ENCODE measurements at places on chromosomes 2 and 18.
A peak's percentile ranks its signal among the peaks of the same experiment; 100 is the strongest.

GRCh38 chr2:3610415-3610814, 15.5 kb downstream of the COLEC11 start:
- no peak for DNase-seq

- no peak for DNase-seq
Measured at GRCh38 chr2:239181903-239182581, 218.8 kb downstream of the HDAC4 start.

DNA sequence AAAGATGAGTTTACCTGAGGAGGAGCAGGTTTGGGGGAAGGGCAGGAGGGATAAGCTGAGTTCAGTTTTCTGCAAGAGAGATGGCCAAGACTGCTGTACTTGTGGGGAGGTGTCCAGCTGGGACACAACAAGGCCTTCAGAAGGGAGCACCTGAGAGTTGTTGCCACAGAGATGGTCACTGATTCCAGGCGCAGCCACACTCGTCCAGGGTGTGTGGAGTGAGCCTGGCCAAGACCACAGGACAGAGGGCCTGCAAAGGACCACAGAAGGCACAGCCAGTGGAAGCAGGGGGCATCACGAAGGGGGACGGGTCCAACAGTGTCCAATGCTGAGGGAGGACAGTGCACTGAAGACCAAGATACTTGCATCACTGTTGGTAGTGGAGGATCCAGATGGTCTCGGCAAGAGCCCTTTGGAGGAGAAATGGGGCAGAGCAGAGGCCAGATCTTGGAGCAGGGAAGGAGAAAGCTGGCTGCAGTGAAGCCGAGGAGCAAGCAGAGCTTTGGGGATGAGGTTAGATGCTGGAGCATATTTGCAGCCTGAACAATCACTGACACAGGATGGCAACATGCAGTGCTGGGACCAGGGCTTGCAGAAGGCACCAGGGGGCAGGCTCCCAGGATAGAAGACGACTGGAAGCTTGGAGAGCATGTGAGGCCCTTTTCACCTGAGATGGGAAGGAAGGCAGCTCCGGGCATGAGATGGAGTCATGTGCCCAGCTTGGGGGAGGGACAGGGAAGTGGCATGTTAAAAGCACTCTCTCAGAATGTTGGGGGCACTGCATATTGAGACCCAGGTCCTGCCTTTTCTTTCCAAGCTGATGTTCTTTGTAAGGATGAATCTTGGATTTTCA, 214.0 kb downstream of the CYP26B1 start:
- DNase-seq: no peak

GRCh38 chr2:37156071-37156856, 516 bp downstream of the EIF2AK2 start:
- DNase-seq: peak; percentile 48

DNA sequence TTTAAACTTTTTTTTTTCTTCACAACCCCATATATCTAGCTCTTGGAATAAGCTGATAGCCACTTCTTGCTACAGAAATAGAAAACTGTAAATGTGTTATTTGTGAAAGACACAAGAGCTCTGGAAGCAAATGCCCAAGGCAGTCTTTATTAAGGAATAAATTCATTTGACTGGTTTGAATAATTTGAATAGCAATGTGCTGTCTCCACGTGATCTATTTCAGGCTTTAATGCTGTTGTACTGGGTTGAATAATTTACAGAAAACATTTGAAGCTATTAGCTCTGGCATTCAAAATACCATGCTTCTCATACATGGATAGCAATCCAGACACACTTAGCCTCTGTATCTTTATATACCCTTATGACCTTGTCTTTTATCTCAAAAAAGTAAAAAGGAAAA, 366.7 kb upstream of the KCNJ3 start:
- no peak for DNase-seq

DNA sequence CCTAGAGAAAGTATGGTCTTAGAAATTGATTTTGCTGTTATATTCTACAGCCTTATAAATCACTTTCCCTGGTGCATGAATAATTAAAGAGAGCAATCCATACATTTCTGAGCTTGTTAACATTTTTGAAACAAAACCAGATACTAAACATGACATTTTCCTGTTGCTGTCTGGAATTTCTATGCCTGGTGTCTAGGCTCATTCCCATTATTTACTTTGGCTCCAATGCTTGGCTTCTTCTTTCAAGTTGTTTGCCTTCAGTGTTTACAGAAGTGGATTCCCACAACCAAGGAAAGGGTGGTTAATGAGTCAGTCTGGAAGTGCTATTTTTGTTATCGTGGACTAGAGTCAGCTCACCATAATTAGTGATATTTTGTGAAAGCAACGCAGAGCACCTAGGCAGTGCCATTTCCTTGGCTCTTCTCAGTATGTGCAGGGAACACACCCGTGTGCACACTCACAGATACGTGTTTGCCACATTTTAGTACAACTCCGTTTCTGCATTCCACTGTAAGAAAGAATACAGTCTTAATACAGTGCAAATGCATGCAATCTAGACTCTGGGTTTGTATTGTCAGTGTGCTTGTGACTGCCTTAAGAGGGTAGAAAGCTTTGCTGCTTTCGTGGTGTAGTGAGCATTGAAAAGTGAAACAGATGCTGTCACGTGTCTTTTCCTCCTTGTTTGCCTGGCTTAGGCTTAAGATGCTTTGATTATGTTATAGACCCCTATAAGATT, 185.0 kb upstream of the RASGRP3 start:
- DNase-seq: no peak

- no peak for DNase-seq
Measured at GRCh38 chr18:24918257-24918656, 433.7 kb downstream of the ZNF521 start.

- no peak for DNase-seq
Measured at GRCh38 chr2:197713271-197713670, 8.1 kb downstream of the MARS2 start.

GRCh38 chr2:171791361-171791760, 102.7 kb downstream of the SLC25A12 start:
- no peak for DNase-seq

- DNase-seq: no peak
Measured at GRCh38 chr2:182499706-182500470, 73.1 kb upstream of the PDE1A start.

DNA sequence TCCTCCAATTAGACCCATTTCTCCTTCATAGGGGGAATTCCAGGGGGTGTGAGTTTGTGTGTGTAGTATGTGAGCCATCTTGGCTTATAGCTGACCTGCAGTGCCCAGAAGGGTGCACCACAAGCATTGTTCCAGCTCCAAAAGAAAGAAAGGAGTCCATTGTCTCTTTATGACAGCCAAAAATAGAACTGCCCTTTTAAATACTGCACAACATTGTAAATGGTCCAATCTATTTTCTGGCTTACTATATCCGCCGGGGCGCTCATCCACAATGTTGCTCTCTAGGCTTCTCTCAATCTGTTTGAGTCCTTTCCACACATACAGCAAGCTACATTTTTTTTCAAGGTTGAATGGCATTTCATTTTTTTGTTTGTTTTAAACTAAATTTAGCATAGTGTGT, 517.5 kb downstream of the STK39 start:
- no peak for DNase-seq

GRCh38 chr2:68436270-68436669, 30.8 kb downstream of the FBXO48 start:
- DNase-seq: no peak

DNA sequence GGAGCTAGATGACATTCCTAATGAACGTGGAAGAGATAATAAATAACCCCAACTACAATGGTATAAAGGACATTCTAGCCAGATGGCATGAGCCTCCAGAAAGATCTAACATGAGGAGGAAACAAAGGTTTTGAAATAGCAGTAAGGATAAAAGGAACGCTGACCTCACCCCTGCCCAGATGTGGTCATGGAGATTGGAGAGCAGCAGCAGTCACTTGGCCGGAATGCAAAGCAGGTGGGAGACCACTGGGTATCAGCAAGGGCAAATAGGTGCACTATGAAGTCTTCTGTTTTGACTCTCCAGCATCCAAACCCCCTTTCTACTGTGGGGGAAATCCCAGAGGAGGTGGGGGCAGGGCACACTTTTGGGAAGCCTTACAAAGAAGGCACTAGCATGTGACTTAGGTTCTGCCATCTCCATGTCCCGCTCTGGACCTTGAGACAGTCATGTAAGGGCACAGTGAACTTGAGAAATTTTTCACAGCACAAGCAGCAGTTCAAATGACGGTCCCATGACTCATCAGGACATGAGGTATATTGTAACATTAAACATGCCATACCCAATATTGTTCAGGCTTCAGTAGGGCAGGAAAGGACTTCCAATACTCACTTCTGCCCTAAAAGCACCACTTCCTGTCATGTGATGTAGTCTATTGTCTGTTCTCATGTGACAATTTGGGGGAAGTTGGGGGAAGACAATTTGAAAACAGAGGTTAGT, 55.2 kb downstream of the METTL4 start:
- peak; percentile 35 for DNase-seq

DNA sequence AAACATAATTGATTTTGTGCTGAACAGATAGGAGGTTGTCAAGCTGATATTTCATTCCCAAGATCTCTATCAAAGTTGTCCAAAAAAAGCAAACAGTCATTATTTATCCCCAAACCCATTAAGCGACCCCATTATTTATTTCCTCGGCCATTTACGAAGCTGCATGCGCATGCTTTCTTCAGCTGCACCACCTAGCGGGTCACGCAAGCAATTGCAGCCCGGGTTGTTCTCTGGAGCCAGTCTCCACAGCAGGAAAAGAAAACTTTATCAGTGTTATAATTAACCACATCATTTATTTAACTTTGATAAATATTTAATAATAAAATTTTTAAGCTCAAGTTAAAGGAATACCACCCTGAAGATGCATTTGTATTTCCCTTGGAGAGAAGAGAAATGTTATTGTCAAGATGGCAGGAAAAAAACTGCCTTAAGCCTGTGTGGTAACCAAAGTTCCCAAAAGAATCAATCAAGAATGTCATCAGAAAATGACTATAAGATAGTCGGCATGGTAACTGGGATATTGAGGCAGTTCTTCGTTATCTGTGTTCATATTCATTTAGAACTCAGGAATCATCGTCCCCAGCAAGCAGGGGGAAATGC, 304.7 kb downstream of the FBXO15 start:
- peak; percentile 69 for DNase-seq

GRCh38 chr2:59674100-59674499, 879.4 kb downstream of the BCL11A start:
- no peak for DNase-seq

DNA sequence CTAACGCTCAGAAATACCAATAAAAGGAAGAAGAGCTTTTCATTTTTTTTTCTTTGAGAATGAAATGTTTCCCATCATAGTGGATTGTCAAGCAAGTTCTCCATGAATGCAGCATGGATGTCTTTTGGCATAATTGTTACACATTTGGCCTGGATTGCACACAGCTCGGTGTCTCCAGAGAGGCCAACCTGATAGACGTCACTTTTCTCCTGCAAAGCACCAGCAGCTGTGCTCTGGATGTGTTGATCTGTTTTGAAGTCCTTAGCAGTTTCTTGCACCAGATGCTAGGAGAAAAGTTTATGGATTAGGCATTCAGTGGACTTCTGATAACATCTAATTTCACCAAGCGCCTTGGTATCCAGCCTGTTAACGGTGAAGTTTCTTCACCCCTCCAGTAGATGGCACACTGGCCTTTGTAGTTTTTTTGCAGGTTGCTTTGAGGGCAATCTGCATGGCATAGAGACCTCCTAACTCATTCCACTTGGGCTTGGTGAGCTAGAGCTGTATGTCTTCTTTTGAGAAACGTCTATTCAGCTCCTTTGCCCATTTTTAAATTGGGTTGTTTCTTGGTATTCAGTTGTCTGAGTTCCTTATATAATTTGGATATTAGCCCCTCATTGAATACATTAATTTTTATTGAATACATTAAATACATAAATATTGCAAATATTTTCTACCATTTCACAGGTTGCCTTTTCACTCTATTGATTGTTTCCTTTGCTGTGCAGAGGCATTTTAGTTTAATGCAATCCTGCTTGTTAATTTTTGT, 59.7 kb downstream of the PTH2R start:
- DNase-seq: peak; percentile 36

DNA sequence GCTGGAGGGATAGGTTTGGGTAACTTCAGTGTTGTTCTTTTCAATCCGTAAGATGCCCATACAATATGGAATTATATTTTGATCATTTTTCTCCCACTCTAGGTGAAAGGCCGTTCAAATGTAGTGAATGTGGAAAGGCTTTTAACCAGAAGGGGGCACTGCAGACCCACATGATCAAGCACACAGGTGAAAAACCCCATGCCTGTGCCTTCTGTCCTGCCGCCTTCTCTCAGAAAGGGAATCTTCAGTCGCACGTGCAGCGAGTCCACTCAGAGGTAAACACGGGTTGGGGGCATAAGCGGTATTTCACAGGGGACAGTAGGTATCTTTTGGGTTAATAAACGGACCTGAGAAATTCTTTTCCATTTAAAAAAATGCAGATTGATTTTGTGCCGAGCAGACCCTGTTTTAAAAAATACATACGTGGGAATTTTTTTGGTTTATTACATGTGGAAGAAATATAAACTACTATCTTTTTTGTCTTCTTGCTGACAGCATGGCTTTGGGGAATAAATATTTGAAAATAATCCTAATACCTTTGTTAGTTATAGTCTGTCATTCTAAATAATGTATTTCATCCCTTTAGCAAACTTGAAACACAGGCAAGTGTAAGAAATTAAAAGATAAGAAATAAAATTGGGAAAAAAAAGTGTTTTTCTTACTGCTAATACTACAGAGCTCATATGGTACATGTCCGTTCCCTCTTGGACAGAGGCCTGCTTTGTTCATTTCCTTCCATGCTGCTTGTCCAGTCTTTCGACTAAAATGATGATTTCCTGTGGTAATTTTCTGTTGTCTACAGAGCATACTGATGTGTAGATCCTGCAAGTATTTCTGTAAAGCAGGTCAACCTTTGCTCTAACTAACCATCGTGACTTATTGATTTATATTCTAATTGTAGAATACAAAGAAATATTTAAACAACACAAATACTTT, 53.3 kb downstream of the ZNF236 start:
- DNase-seq: peak; percentile 67

DNA sequence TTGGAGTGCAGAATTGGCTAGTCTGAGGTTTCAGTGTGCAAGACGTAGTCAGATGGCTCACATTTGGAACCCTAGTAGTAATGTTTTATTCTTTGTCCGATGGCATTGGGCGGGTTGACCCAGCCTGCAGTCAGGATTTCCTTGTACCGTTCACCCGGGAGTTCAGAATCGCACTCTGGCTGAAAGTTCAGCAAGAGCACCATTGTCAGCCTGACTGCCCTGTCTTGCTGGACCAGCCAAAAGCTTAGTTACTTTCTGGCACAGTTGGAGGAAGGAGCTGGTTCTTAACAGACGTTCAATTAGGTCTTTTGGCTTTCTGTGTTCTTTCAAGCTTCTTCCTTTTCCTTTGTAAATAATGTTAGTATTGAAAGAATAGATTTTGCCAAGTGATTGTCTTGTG, 18.6 kb downstream of the RMC1 start:
- no peak for DNase-seq

GRCh38 chr18:35236571-35237363, 4.1 kb upstream of the ZNF397 start:
- DNase-seq: no peak
